ENCODE measurements at places on chromosomes 1 and 21.

DNA sequence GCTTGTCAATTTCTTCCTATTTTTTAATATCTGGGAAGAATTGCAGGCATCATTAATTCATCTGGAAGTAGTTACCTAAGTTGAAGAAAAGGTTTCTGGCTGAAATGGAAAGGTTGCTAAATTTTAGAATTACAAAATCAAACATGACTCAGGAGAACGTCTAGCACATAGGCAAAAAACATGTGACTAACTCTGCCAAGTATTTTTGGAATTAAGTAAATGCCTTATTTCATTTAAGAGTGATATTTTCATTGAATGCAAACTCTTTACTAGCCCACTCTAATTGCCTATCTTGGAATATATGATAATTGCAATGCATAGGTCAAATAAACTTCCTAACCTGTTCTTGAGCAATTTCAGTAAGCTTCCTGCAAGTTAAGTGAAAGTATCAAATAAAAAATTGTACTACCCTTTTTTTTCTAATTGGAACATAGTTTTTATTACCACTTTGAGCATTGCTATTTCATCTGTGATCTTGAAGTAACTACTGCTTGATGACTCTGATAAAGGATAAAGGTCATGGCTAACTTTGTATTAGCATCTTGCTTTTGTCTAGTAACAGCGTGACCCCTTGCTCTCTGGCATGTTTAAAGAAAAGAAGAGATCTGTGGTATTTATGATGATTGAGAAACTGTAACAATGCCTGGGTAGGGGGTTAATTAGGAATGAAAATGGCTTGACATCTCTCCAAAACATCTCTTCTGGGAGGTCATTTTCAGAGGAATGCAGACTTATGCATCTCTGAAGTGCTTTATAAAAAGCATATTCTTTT is 208.3 kb upstream of the NCAM2 start:
- no peak for DNase-seq

DNA sequence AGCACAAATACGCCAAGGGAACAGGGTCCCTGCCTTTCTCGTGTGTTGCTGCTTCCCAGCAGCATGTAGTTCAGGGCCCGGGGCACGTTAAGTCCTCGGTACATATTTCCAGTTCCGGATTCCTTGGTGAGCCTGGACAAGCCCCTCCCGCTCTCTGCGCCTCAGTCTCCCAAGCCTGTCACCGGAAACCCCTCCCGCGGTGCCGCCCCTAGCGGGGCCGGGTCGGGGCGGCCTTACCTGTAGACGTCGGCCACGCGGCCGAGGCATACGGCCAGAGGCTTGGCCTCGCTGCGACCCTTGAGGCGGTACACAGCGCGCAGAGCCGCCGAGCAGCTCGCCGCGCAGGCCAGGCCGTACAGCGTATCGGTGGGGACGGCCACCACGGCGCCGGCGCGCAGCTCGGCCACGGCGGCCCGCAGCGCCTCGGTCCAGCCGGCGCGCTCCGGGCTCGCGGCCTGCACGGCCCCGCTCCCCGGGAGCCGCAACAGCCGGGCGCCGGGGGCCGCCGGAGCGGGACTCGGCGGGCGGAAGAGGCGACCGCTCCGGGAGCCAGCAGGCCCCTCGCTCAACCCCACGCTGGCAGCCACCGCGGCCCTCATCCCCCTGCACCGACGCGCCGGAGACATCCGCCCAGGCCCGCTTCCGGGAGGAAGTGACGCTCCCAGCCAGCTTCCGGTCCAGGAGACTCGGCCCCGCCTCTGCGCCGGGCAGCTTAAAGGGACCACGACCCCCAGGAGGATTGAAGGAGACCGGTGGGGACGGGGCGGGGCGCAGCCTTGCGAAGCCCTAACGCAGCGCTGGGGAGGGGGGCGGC is at the start of the genes C1orf122 and YRDC:
C1orf122 (plus strand) TSS at position 236 of the 814 bp plus-strand sequence. CDS start 615 bp downstream, outside the sequence.
YRDC (minus strand) TSS at position 654 of the 814 bp plus-strand sequence; CDS start at position 626, 28 bp downstream.
- peak; percentile 91 for DNase-seq

- DNase-seq, result no peak
Observed at GRCh38 chr21:45545691-45546531, 3.7 kb upstream of the SLC19A1 start.

DNA sequence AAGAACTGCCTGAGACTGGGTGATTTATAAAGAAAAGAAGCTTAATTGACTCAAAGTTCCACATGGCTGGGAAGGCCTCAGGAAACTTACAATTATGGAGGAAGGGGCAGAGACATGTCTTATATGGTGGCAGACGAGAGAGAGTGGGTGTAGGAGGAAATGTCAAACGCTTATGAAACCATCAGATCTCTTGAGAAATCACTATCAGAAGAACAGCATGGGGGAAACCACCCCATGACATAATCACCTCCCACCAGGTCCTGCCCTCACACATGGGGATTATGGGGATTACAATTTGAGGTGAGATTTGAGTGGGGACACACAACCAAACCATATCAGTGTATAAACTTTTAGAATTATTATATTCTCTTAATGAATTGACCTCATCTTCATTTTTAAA is 335.9 kb upstream of the DPYD start:
- no peak for DNase-seq

GRCh38 chr1:30916296-30916695 is 7.7 kb upstream of the SDC3 start:
- no peak for DNase-seq

GRCh38 chr1:193634470-193634869 is 448.1 kb upstream of the B3GALT2 start:
- DNase-seq, result no peak

- DNase-seq, result no peak
Observed at GRCh38 chr1:85847356-85847755, 139.1 kb upstream of the ZNHIT6 start.

DNA sequence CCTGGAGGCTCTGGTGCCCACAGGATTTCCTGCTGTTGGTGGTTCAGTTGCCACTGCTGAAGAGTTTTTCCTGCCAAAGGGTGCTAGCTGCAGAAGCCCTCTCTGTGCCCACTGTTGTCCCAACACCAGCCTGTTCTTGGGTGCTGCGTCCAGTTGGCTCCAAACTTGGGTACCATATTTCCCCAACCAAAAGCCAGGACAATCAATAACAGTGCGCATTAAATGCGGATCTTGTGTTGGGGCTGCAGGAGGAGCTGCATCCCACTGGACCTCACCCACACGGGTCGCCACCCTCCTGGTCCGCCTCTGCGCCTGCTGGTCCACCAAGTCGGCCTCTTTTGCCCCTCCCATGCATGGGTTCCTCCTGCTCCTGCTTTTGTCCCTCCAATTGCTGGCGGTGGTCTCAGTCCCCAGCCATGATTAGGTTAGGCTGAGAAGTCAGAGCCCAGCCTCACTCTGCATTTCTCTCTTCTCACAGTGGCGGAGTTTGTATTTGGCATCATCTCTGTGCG is 9.8 kb downstream of the ABCG1 start:
- DNase-seq, result no peak

GRCh38 chr1:15215116-15215515 is 31.9 kb upstream of the FHAD1 start:
- DNase-seq, result no peak

GRCh38 chr1:180415985-180416633 is 86.3 kb downstream of the ACBD6 start:
- no peak for DNase-seq

DNA sequence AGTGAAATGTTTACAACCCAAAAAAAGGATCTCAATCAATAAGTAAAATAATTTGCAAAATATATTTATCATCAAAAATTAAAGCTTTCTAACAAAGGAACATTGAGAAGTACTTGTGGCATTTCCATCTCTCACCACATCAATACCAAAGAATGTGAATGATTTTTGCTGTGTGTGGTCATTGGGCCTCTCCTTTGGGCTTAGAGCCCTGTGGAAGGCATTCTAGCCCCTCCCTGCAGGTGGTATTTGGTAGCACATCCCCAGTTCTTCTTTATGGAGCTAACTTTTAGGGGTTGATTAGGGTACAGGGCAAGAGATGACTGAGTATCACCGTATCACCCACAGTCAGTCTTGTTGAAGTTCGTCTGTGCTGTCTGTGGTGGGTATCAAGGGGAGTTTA is 294.1 kb upstream of the SGIP1 start:
- DNase-seq, result no peak

- no peak for DNase-seq
Observed at GRCh38 chr1:174225499-174226204, 66.3 kb downstream of the RABGAP1L start.

DNA sequence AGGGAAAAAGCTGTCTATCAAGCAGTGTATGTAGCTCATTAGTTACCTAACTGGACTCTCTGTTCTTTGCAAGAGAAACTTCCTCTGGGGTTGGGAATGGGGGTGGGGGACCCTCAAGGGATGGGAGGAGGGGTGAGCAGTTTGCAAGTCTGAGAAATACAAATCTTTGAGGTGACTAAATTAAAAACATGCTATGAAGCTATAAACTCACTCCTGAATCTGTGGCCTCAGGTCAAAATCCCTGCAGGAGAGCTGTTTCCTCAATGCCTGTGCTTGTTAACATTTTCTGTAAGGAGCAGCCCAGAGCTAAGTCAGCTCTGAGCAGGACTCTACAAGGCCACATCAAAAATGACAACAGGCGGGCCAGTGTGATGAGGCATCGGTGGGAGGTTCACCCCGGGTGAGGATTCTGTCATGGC is 32.8 kb upstream of the PTPRC start:
- no peak for DNase-seq

DNA sequence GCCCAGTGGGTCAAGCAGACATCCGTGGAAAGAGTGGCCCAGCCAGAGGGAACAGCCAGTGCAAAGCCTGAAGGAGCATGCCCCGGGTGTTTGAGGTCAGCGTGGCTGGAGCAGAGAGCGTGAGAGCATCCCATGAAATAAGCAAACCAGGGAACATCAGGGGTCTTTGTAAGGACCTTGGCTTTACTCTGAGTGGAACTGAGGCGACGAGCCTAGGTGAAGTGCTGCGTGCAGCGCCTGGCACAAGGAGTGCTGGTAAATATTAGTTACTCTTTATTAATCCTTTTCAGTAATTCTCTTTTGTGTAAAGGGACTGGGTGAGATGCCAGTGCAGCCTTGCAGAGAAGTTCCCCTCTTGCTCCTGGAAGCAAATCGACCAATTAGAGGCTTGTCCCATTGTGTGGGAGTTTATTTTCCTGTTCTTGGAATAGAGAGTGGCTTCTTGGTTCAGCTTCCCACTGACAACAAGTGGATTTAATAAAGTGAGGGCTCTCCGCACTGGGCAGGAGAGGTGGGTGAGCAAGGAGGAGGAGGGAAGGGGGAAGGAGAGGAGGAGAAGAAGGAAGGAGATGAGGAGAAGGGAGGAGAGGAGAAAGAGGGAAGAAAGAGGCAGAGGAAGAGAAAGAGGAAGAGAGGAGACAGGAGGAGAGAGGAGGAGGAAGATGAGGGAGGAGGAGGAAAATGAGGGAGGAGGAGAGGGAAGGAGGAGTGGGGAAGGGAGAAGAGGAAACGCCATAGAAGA is 37.6 kb upstream of the DISP3 start:
- DNase-seq, result no peak

GRCh38 chr1:37575692-37576091 is 19.0 kb downstream of the DNALI1 start:
- DNase-seq, result no peak

DNA sequence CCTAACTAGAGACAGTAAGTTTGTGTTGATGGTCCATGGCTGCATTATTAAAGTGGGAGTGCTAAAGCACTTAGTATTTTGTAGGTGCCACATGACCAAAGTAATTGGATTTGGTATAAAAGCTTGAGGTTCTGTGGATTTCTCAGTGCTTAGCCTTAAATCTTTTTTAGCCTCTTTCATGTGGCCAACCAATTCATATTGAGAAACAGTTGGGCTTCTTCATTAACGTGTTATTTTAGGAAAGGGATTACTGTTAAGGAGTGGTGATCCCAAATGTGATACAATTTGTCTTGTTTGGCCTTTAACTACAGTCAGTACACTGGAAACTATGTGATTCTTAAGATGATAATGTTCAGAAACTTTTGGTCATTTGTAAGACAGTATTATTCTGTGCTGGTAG is 25.5 kb downstream of the MAN1A2 start:
- DNase-seq, result no peak

GRCh38 chr1:3307359-3307758 is 147.1 kb upstream of the ARHGEF16 start:
- DNase-seq, result no peak

DNA sequence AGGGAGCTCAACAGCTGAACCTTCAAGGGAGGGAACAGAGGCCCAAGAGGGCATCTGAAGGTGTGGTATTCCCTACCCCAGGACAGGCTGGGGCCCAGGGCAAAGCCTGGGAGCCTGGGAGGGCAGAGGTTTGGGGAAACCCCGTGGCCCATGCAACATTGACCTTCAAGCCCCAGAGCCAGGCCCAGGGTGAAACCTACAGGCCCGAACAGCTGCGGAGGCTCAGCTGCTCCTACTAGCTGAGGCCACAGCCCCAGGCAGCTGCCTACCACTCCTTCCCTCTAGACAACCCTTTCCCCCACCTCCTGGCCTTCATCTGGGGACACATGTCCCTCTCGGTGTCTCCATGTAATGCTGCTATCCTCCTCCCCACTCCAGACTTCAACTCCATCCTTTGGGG is 3.2 kb downstream of the LAD1 start:
- no peak for DNase-seq

- DNase-seq, result no peak
Observed at GRCh38 chr1:116923421-116923820, 13.7 kb downstream of the PTGFRN start.

DNA sequence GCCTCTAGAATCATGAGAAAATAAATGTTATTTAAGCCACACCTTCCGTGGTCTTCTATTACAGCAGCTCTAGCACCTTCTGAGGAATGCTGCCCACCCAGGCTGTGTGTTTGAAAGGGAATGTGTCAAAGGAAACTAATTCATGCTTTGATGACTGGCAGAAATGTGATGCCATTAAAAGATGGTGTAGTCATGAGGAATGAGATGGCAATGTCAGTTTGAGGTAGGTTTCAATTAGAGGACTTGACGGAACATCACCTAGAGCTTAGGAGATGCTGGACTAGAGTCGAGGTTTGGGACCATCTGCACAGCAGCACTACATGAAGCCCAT is 10.6 kb downstream of the PDZK1 start:
- DNase-seq, result no peak

- DNase-seq, result no peak
Observed at GRCh38 chr1:234532503-234532922, 53.5 kb upstream of the TARBP1 start.

- DNase-seq, result no peak
Observed at GRCh38 chr1:219574484-219575087, 38.3 kb downstream of the ZC3H11B start.

DNA sequence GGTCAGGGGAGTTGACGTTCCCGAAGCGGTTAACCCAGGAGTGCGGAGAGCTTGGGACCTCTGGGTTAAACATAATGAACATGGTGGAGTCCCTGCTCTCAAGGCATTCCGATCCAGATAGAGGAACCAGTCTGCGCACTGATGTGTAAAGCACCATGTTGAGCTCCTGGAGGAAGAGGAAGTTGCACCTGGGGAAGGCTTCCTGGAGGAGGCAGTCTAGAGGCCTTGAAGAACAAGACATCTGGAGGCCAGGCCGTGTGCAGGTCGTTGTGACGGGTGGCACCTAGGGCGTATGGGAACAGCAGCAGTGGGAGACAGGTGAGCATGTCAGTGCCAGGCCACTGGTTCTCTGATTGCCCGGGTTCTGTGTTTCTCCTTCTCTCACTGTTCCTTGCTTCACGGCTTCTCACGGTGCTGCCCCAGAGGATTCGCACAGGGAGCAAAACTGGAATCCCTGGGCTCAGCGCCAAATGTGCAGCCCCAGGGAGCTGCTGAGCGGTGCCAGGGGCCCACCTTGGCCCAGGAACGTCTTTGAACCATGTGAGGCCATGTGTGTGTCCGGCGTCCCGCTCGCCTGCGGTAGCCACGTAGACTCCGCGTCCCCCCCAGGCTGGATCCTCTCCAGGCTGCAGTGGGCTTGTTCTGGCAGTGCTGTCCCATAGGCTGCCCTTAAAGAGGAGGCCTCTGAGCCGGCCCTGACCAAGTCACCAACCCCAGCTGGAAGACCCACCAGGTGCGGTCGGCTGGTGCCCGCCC is 122.9 kb upstream of the GALNT2 start:
- DNase-seq, result no peak

GRCh38 chr1:245537992-245538391 is 383.2 kb downstream of the KIF26B start:
- DNase-seq, result no peak
